ENCODE measurements at places on chromosomes 5 and 9.

- no peak for DNase-seq
Observed at GRCh38 chr5:176781638-176782570, 28.5 kb upstream of the UNC5A start.

DNA sequence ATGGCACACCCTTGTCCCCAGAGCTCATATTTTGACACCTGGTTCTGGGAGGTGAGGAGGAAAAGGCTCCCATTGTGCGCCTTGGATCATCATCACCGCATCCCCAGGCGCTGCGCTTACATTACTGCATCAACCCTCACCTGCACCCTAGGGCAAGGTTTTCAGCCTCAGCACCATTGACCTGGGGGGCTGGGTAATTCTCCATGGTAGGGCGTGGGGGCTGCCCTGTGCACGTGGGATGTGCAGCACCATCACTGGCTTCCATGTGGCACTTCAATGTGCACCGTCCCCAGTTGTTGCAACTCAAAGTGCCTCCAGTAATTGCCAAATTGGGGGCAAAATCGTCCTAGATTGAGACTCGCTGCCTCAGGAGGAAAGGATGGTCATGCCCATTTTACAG is 83.6 kb downstream of the NTNG2 start:
- DNase-seq, result no peak

GRCh38 chr9:87062746-87063145 is 115.4 kb upstream of the GAS1 start:
- no peak for DNase-seq

DNA sequence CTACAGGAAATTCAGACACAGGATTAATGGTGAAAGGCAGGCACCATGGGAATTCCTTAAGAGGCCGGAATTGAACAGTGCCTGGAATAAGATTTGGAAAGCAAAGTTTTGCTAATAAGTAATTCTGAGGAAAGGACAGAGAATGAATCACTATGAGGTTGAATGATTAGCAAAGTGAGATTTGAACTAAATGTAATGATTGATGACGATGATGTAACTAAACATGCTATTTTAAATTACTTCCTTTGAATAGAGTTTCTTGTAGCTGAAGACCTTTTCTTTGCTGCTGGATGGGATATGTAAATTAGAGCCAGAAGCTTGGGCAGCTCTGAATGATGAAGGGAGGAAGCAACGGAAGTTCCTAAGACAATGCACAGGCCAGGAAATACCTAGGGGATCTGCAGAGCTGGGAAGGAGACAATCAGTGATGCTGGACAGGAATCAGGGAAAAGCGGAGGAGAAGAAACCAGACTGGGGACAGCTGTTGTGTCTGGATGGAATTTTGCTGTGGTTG is 482.0 kb downstream of the PSAT1 start:
- no peak for DNase-seq

- DNase-seq, result no peak
Observed at GRCh38 chr5:1281038-1281882, 13.6 kb downstream of the TERT start.

- DNase-seq, result no peak
Observed at GRCh38 chr9:34927061-34927460, 31.0 kb upstream of the PHF24 start.
